GM23338 (cell line): ENCODE measurements at places on chromosomes 2 and 18. TPM values are rescaled to one million over a fixed set of nuclear protein-coding genes. Genes with fewer than 3 reads are reported as not detected.
A peak's percentile ranks its signal among the peaks of the same experiment; 100 is the strongest.

GRCh38 chr2:1607236-1607920 is 136.9 kb downstream of the PXDN start:
- DNase-seq = no peak

DNA sequence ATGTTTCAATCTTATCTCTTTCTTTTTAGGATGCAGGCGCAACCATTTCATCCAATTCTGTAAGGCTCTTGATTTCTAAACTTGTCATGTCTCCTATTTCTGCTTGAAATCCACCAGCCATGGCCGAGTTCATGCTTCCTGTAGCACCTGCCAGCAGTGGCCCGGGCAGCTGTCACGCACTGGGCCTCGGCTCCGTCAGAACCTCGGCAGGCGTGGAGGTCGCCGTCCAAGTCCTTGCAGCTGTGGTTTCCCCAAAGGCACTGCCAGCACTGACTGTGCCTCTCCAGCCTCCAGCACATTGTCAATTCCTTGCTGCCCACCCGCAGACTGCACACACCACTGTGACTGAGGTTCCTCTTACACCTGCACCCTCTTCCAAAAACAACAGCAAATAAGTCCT is 188.7 kb upstream of the SALL3 start:
- no peak for DNase-seq

DNA sequence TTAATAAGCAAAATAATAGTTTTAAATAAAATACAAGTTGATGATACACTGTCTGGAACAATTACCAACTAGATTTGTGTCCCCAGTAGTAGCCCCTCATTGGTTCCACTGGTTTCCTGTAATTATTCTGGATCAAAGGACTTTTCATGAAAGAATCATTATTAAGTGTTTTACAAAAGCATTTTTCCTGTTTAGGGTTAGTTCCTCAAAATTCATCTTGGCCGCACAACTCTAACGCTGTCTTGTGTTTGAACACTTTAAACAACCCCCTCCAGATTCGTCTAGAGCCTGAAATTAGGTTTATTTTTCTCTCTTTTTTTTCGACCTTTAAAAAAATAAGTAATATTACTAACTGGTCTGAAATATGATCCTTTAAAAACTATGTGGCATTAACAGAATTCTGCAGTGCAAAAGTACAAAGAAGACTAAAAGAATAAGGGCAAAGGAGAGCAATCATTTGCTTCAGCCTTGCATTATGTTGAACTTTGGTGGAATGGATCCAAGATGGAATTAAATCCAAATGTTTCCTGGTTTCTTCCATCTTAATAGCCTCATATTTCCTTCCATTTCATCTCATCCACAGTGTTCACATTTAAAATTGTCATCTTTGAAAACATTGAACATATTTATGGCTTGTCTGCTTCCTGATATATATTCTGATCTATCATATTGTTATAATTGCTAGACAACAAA is 678.4 kb downstream of the IRS1 start:
- no peak for DNase-seq

- no peak for DNase-seq
Measured at GRCh38 chr18:11909061-11909455, 941 bp upstream of the MPPE1 start.

DNA sequence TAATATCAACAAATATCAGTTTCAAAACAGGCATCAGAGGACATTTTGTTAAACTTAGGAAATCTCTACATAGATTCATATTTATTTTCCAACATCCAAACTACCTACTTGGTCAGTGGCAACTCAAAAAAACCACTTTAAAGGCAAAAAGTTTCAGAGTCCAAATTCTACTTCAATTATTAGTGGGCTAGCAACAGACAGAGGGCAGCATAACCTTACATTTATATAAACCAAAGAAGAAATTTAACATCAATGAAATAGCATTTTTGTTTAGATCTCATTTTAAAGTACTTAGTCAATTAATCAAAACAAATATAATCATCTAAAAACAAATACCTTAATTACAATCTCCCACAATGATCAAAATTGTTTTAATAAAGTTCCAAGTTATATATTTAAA is 33.3 kb downstream of the RTTN start:
- DNase-seq = peak; percentile 8

OXER1 gene
- 1.2 and 1.5 TPM in 2 replicates for polyA plus RNA-seq

GRCh38 chr2:197498235-197498936 is 1.3 kb downstream of the HSPD1 start:
- no peak for DNase-seq

- no peak for DNase-seq
Measured at GRCh38 chr2:238055841-238056240, 5.0 kb upstream of the SCLY start.

GKN1 gene
- not detected in 2 replicates for polyA plus RNA-seq

DNA sequence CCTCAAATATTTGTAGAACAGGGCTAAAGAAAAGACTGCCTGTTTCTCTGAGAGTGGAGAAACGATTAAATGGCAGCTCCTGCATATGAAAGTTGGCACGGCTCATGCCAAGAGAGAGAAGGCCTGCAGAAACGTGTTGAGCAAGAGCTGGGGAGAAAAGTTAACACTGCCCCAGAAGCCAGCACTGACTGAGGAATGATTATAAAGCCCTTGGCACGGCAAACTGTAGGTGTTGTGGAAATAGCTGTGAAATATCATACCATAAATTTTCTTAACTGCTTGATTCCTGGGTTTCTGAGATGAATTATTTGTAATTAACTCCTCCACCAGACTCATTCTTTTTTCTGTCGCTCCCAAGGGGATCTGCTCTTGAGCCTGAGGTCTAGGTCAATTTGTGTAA is 4.3 kb downstream of the FRZB start:
- no peak for DNase-seq

BARD1 gene
- 59.0 and 61.0 TPM in 2 replicates for polyA plus RNA-seq

DNA sequence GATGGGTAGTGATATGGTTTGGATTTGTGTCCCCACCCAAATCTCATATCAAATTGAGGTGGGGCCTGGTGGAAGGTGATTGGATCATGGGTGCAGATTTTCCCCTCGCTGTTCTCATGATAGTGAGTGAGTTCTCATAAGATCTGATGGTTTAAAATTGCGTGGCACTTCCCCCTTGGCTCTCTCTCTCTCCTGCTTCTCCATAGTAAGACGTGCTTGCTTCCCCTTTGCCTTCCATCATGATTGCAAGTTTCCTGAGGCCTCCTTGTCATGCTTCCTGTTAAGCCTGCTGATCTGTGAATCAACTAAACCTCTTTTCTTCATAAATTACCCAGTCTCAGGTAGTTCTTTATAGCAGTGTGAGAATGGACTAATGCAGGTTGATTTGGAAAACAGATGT is 223.2 kb upstream of the APCDD1 start:
- no peak for DNase-seq

DNA sequence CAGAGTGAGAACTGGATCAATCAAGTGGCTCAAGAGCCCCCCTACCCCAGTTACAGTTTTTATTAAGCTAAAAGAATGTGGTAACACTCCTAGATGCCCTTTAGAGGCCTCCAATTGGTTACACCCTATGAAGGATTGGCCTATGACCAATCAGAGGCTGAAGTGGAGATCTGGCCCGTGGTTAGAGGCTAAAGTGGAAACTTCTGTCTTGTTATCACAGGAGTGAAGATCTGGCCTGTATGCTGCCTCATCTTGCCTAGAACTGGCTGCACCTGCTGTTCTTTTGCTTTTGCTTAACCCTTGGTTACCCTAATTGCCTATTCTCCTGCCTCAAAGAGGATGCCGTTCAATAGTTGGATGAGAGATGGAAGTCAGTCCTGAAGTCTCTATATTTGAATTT is 100.1 kb upstream of the MAP2 start:
- no peak for DNase-seq

DNA sequence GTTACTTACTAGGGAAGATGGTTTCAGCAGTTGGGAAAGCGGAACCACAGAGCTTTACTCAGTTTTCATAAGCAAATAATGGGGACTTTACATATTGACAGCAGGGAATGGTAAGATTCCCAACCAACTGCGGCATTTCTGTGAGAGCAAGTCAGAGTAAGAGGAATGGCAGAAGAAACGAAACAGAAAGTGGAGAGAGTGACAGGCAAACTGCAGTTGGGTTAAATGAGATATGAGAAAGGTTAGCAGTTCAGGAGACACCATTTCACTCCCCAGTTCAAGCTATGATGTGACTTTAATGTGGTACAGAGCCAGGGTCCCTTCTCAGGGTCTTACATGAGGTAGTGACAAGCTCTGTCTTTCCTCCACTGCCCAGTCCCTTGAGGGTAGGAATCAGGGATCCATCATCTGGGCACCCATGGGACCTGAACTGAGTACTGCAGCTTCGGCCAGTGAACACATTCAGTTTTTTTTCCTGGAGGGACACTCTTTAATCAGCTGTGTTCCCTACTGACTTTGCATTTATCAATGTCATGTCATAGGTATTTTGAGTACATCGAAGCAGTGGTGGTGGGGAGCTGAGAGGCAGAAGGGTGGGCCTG is 33.0 kb upstream of the GREB1 start:
- DNase-seq = no peak

DNA sequence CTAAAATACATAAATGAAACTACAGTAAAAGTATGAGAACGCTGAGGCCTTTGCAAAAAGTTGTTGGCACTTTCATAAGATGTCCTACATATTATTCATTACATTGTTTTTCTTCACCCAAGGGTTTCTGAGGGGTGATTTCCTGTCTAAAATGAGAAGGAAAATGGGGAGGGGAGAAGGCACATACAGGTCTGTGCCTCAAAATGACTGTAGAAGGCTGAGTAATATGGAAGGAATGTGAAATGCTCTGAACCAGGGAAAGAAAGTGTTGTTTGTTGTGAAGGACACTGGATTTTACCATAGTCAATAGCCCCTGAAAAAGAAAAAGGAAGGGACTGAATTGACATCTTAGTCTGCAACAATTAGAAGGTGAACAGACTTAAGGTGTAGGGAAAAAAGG is 99.5 kb upstream of the RNF152 start:
- no peak for DNase-seq

- DNase-seq = no peak
Measured at GRCh38 chr2:97701186-97701585, 12.2 kb upstream of the ZAP70 start.

MC4R gene
- not detected in 2 replicates for polyA plus RNA-seq

DNA sequence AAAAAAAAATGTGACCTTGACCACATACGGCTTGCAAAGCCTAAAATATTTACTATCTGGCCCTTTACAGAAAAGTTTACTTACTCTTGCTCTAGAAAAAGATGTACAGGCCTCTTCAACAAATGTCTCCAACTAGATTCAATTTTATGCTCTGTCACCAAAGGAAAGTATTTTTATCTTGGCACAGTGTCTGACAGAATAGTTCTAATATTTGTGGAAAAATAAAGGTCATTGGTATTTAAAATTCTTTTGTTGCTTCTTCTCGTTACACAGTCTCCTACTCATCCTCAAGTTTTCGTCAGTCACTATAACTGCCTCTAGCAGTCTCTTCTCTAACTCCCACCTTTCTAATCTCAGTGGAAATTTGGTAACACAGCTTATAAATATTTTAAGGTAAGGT is 1.4 kb downstream of the RBKS start:
- no peak for DNase-seq

LRP1B gene
- 0.15 and 0.37 TPM in 2 replicates for polyA plus RNA-seq

DNA sequence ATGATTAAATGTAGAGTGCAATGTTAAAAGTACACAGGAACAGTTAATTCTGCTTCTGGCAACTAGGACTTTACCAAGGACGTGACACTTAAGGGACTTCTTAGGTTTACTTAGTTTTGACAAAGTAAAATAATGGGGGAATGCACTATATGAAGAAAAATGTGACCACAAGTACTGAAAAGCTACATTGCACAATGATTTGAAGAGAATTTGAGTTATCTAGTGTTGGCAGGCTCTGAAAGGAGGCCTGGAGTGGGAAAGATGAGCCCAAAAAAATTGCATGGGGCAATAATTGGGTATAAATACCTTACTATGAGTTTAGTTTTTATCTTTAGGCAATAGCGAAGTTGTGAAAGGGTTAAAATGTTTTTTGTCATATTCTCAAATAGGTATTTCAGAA is 173.7 kb downstream of the DOK6 start:
- DNase-seq = no peak
